NCI-H2107 (cell line): ENCODE measurements at places on chromosomes 1 and 21.

DNA sequence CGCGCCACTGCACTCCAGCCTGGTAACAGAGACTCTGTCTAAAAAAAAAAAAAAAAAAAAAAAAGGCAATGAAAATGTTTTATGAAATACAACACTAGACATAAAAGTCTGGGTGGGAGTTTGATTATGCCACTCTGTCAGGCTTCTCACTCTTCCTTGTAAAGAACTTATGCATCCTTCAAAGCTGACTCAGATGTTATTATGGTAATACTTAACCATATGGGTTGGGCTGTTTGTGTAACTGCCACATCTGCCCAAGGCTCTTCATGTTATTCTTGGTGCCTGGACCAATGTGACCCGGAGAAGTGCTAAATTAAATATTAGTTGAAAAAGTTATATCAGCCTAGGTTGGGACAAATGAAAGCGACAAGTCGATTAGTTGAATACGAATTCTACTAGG is 23.8 kb downstream of the FAM89A start:
- DNase-seq: no peak

GRCh38 chr1:184296466-184297243 is 90.2 kb upstream of the C1orf21 start:
- DNase-seq: no peak

- DNase-seq: no peak
These were observed 2.1 kb downstream of the HEYL start for GRCh38 chr1:39637361-39637760.

DNA sequence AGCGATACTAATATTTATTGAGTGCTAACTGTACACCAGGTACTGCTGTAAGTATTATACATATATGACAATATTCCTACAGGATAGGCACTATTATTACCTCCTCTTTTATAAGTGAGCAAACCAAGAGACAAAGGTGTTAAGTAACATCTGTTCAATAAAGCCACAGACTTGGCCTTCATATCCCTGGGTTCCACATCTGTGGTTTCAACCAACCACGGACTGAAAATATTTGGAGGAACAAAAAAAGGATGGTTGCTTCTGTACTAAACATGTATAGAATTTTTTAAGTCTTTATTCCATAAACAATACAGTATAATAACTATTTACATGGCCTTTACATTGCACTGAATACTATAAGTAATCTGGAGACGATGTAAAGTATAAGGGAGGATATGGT is 95.1 kb downstream of the RERE start:
- no peak for DNase-seq

DNA sequence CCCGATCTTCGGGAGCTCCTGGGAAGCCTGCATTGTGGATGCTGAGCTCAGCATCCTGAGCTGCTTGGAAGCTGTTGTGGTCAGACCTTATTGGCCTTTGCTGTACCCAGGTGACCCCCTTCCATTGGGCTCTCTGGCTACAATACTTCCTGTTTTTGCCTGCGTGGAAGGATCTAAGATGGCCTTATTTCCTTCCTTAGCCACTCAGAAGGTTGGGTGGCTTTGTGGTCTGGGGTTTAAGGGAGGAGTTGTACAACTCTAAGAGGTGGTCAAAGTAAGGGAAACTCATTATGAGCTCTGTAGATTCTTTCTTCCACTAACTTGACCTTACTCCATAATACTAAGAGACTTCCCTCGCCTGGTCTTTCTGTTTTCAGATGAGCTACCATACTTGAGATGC is 17.7 kb downstream of the PFKFB2 start:
- no peak for DNase-seq

DNA sequence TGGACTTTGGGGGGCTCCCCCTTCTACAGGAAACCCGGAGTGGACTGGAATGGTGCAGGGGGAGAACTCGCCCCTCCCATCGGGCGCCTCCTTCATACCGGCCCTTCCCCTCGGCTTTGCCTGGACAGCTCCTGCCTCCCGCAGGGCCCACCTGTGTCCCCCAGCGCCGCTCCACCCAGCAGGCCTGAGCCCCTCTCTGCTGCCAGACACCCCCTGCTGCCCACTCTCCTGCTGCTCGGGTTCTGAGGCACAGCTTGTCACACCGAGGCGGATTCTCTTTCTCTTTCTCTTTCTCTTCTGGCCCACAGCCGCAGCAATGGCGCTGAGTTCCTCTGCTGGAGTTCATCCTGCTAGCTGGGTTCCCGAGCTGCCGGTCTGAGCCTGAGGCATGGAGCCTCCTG is at the start of gene TNFRSF14:
Gene TNFRSF14, plus strand, starts transcription at position 95 of the 401 bp plus-strand sequence. Its CDS starts 294 bp downstream, at position 389.
- no peak for DNase-seq
